Activated T-cell treated with anti-CD3 and anti-CD28 coated beads for 24 hours (primary cell): ENCODE measurements at places on chromosomes 3 and 15.

- no peak for DNase-seq
Measured at GRCh38 chr15:63238796-63239195, 38.6 kb upstream of the APH1B start.

- no peak for DNase-seq
Measured at GRCh38 chr15:23083115-23083514, 43.7 kb upstream of the TUBGCP5 start.

DNA sequence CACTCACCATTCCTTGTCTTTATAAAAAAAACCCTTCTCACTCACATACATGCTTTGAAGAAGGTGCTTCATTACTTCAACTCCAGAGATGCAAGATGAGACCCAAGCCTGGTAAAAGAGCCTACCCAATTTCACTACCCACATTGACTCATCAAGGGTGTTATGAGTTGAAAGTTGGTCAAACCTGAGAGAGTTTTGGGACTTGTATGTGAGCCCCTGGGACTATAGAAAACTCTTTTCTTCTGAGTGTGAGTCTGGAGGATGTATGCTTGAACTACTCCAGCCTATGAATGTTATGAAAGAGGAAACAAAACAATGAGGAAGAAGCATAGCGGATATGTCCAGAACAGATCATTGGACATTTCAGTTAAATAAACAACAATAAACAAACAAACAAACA, 106.5 kb upstream of the SATB1 start:
- DNase-seq = no peak

DNA sequence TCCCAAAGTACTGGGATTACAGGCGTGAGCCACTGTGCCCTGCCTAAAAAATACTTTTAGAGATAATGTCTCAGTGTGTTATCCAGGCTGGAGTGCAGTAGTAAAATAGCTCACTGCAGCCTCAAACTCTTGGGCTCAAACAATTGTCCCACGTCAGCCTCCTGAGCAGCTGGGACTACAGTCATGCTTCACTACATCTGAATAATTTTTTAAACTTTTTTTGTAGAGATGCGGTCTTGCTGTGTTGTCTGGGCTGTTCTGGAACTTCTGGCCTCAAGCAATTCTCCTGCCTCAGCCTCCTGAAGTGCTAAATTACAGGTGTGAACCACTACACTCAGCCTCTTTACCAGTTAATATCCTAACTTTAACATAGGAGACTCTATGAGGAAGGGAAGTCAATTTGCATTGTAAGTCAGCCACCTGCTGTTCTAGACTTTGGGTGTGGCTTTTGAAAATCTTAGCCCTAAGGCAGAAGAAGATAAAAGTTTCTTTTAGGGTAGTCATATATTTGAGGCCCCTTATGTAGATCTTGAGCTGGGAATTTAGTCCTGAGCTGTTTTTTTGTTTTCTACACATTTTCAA, 78.2 kb upstream of the RASGRP1 start:
- no peak for DNase-seq

DNA sequence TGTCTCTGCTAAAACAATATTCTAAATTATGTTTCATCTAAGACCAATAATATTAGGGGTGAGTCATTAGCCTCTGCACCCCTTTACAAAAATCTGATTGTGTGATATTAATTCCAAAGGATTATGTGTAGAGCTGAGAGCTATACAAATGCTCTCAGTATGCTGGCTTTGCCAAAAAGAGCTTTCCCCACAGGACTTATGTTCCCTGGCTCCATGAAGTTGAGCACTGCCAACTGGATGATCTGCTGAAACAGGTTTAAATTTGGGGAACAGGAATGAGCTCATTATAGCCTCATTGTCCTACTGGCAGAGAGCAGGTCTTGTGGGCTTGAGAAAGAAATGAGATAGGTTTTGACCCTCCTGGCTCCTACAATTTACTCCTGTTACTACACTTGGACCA, 347.8 kb upstream of the LMCD1 start:
- no peak for DNase-seq

GRCh38 chr3:41662288-41662687, 299.6 kb downstream of the ULK4 start:
- no peak for DNase-seq

- DNase-seq = no peak
Measured at GRCh38 chr3:177471733-177472480, 274.6 kb upstream of the TBL1XR1 start.

DNA sequence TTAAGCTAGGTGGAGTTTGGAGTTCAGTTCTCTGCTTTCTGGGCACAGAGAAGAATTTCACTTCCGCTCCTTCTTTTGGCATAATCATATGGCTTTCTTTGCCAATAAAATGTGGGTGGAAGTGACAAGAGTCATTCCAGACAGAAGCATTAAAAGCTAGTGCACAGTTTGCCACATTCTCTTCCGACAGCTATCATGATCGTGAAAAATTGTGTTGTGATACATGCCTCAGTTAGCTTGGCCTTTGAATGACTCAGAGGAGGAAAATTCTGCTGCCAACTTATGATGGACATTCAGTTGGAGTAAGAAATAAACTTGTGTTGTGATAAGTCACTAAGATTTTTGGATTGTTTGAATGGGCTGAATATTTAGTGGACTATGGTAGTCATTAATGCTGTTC, 291.7 kb upstream of the SATB1 start:
- DNase-seq = no peak

DNA sequence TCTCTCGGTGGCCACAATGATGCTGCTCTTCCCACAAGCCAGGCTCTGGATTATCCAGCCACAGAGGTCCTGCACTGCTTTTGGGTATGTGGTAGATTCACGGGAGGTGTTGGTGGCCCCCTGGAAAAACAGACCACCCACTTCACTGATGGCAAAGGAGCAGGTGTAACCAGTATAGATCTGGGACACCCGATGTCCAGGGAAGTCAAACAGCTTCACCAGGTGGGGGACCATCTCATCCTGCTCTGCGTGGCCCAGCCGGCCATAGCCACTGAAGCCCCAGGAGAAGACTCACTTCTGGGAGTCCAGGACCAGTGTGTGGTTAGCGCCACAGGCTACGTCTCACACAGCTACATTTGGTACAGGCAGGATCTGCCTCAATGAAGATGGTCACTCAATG, 62.6 kb downstream of the CHCHD6 start:
- DNase-seq = no peak

GRCh38 chr3:14698601-14699244, 23.8 kb downstream of the C3orf20 start:
- no peak for DNase-seq

DNA sequence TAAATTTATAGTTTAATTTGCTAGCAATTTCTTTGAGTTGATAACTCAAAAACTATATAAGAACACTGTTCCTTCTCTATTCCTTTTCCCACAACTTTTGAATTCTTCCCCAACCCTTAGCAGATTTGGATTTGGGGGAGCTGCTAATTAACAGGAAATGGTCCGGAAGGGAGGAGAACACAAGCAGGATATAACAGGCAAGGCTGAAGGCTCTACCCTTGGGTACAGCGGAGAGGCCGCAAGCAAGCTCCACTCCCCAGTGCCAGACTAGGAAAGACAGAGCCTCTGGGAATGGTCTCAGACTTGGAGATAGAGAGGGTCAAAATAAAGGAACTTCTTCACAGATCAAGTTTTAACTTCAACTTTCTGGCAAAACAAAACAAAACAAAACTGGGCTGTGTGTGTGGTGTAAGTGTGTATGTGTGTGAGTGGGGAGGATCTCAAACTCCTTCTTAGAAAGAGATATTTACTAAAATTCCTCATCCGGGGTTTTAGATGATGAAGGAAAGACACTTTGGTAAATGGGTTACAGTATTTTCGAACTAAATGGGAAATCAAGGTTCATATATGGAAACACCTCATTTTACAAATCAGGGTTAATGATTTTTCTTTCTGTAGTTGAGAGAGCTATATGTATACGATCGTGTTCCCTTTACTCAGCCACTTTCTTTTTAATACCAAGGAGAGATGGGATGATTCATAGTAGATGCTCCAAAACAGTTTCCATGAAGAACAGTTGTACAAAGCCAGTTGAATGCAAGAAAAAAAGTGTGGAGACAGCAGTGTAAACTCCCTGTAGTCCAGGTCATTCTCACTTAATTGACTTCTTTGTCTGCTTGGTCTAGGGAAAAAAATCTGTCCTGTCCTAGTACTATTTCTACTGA, 161.1 kb downstream of the TP63 start:
- DNase-seq = no peak

DNA sequence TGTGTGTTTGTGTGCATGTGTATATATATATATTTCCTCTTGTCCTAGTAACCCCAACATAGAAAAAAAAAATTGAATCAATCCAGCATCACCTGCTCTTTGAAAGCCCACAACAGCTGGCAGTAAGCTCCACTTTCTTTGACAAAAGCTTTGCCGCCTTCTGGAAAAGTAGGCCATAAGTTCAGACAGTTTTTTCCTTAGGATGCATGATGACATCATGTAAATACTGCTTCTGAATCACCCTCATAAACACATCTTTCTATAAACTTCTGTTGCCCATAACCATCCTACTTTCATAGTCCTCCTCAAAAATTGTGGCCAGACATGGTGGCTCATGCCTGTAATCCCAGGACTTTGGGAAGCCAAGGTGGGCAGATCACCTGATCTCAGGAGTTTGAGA, 67.4 kb downstream of the CSNK1G1 start:
- DNase-seq = no peak

DNA sequence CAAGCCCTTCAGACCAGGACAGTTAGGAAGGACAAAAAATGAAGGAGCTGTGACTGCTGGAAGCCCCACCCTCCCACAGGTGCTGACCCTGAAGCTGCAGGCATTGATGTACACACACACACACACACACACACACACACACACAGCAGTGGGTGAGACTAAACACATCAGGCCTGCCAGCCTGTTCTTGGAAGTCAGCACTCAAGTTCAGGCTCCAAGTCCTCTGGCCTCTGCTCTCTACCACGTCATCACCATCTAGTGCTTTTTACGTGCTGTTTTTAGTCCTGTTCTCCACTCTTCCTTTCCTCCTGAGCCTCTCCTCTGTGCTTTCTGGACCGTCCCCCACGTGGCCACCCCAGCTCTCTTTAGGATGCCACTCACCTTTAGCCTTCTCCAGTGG, 5.4 kb upstream of the KBTBD12 start:
- DNase-seq = no peak

DNA sequence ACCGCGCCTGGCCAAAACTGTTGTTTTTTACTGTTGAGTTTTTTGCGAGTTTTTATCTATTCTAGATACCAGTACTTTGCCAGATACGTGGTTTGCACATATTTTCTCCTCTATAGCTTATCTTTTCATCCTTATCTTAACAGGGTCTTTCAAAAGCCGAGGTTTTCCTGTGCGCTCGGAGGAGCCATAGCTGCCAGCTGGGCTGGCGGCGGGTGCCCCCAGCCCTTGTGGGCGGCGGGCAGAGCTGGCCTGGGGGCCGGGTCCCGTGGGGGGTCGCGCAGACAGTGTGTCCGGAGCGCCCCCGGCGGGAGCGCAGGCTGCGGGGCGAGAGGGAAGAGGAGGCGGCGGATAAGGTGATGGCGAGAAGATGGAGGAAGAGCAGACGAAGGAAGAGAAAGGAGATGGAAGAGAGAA, 11.1 kb upstream of the EIF4A2 start:
- DNase-seq = no peak

GRCh38 chr15:76866716-76867321, 38.3 kb downstream of the SCAPER start:
- DNase-seq = no peak

GRCh38 chr3:9420850-9421549, 23.6 kb downstream of the SETD5 start:
- no peak for DNase-seq

DNA sequence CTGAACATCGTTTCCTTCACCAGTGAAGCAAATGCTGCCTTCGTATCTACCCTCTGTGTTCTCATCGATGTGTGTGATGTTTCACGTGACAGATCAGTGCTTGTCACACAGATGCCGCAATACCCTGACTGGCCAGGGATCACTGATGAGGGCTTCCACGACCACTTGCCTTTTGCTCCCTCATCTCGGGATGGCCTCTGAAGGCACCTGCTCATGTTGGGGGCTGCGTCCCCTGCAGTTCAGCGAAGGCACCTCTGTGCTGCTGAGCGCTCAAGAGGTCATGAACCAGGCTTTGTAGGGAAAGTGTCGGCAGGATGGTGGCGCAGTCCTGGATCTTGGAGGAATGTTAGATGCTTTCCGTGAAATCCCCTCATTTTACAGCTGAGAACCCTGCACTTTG, 79.2 kb upstream of the KLF13 start:
- DNase-seq = no peak

DNA sequence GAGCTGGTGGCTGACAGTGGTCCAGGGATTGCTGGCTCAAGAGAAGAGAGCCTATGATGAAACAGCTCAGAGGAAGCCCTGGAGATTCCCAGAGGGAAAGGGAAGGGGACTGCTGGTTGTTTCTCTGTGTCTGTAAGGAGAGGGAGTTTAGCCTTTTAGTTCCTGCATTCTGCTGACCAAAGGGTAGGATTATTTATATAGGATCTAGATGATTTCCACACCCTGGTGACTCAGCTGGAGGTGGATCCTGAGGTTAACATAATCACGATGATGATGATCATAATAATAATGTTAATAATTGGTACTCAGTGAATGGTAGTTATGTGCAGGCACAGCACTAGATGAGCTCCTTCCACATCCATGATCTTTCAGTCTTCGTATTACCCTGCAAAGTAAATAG, 144.9 kb downstream of the EPHB1 start:
- DNase-seq = no peak

- no peak for DNase-seq
Measured at GRCh38 chr15:29434280-29434679, 164.7 kb upstream of the NSMCE3 start.

DNA sequence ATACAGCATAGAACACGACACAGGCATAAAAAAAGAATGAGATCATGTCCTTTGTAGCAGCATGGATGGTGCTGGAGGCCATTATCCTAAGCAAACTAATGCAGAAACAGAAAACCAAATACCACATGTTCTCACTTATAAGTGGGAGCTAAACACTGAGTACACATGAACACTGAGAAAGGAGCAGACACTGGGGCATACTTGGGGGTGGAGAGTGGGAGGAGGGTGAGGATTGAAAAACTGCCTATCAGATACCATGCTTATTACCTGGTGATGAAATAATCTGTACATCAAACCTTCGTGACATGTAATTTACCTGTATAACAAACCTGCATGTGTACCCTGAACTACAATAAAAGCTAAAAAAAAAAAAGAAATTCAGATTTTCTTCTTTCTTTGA, 100.4 kb downstream of the PPM1L start:
- no peak for DNase-seq

DNA sequence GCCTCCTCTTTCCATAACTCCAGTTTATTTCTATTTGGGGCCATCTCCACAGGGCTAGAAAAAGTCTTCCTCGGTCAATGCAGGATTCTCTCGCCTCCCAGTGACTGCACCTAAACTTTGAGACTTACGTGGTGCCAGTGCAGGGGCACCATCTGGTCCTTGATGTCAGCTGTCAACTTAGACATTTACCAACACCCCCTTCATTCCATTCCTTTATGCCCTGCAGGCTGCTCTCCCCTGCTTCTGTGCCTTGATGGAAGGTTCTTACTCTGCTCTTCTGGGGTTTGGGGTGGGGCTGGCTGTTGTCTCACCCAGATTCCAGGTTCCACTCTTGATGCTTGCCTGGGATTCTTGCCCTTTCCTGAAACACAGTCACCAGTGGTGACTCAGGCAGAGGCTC, 101.8 kb downstream of the ST8SIA2 start:
- no peak for DNase-seq

- DNase-seq = no peak
Measured at GRCh38 chr3:195821403-195822130, 9.8 kb upstream of the MUC4 start.

- DNase-seq = no peak
Measured at GRCh38 chr3:127490271-127491023, 100.1 kb downstream of the TPRA1 start.
